Activated naive CD8-positive, alpha-beta T cell treated with anti-CD3 and anti-CD28 coated beads, Interleukin-2, amount 50 U/mL, for 16 hours (primary cell): ENCODE measurements at places on chromosomes 7 and 10.

- DNase-seq, result no peak
Measured at GRCh38 chr7:107186240-107186639, 17.4 kb downstream of the HBP1 start.

- no peak for DNase-seq
Measured at GRCh38 chr10:100749059-100749308, 3.6 kb downstream of the PAX2 start.

DNA sequence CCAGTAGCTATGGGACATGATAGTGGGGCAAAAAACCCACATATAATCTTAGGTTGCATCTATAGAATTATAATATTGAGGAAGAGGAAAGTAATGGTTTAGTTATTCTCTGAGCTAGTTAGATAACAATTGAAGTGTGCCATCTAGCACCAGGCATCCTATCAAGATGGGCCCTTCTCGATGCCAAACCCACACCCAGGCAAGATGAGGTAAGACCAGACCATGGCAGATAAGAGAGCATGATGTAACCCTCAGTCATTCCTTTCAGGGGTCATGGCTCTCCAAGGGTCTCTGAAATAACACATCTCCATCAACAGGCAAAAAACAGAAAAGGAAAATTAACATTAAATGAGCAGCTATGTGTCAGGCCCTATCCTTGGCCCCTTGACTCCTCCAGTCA is 128.7 kb downstream of the SH3PXD2A start:
- no peak for DNase-seq

GRCh38 chr10:43998021-43998809 is 349.5 kb upstream of the ZNF32 start:
- no peak for DNase-seq

DNA sequence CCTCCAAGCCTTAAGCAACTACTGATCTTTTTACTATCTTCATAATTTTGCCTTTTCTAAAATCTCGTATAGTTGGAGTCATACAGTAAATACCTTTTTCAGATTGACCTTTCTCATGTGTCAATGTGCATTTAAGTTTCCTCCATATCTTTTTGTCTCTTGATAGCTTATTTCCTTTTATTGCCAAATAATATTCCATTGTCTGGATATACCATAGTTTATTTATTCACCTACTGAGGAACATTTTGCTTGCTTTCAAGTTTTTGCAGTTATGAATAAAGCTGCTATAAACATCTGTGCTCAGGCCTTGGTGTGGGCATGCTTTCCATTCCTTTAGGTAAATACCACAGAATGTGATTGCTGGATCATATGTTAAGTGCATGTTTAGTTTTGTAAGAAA is 161.2 kb upstream of the GNAI1 start:
- DNase-seq, result no peak

DNA sequence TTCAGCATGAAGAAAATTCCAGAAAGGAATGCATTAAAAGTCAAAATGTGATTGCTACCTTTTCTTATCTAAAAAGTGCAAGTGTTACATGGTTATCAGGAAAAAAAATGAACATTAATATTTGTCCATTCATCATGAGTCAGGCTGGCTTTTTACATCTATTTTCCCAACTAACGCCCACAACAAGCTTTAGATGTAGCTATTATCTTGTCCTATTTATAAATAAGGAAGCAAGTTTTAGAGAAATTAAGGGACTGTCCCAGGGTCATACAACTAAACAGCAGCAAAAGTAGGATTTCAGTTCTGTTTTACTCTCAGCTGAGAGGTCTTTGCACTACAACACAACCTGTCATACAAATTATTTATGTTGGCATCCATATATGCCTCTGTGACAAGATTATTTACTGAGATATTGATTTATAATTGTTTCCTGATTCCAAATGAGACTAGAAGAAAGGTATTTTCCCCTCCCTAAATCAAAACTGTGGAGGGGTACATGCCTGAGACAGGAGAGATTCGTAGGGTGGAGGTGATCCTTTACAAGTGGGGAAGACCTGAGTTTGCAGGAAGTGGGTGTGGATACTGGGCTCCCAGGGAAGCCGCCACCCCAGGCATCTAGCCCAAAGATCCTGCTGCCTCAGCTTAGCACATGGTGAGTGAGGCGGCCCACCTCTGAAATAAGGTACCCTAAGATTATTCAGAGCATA is 57.2 kb upstream of the ARID5B start:
- no peak for DNase-seq

DNA sequence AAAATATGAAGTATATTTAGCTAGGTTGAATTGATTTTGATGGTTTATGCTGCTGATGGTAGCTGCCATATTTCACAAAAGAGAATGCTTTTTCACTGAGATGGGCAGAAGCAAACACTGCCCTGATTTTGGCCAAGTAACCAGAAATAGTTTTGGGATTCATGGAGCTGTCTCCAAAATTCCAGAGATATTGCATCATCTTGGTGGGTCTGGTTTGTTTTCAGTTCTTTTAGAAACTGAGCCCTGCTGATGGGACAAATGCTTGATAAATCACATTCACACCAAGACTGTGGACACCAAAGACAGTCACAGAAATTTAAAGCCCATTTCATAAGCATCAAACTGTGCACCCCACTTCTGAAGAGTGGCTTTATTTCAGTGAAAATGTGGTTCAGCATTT is 140.5 kb downstream of the BICC1 start:
- no peak for DNase-seq

DNA sequence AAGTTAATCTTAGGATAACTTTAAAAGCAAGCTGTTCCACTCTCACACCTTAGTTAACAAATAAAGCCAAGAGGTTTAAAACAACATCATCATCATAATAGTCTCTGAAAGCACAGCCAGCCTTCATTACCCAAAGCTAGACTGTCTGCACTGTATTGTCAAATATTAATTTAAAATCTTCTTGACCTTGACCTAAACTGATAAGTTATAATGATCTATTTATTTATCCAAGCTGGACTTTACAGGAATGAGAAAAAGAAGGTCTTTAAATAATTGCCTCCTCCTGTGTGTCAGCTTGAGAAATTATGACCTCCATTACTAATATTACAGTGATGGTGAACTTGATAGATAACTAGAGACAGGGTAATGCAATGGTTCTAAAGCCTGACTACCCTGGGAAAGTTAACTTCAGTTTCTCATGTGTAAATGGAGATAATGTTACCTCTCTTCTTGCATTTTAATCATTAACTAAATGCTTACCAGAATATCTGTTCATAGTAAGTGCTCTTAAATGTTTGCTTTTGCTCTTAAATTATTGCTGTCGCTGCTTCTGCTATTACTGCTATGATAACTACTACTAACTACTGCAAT is 111.0 kb downstream of the KAT6B start:
- DNase-seq, result no peak

DNA sequence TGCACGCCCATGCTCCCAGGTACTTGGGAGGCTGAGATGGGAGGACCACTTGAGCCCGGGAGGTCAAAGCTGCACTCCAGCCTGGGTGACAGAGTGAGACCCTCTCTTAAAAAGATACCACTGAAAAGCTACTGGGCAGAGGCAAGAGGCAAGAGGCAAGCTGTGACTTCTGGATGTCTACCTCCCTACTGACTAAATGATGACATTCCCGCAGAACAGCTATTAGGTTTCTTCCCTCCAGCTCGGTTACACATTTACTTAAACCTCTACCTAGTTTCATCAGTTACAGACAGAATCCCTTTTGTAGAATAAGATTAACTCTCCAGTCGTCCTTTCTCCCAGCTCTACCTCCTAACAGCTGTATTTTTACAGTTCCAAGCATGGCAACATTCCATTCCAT is 21.2 kb downstream of the RHEB start:
- no peak for DNase-seq

GRCh38 chr7:29467193-29467926 is 96.3 kb upstream of the PRR15 start:
- no peak for DNase-seq

GRCh38 chr7:39703144-39703543 is 79.8 kb downstream of the RALA start:
- no peak for DNase-seq

- no peak for DNase-seq
Measured at GRCh38 chr7:6171532-6172223, 100.7 kb downstream of the CYTH3 start.

DNA sequence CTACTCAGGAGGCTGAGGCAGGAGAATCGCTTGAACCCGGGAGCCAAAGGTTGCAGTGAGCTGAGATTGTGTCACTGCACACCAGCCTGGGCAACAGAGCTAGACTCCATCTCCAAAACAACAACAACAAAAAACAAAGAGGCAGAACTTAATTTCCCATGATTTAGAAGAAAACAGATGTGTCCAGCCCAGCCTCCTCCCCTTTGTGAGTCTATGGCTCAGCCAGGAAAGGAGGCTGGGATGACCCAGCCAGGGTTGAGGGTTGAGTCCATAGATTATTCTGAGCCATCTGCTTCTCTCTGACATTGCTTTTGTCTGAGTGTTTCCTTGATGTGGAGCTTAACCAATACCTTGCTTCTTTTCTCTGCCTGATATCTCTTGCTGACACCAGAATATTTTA is 994.1 kb downstream of the TYW1 start:
- DNase-seq, result no peak

DNA sequence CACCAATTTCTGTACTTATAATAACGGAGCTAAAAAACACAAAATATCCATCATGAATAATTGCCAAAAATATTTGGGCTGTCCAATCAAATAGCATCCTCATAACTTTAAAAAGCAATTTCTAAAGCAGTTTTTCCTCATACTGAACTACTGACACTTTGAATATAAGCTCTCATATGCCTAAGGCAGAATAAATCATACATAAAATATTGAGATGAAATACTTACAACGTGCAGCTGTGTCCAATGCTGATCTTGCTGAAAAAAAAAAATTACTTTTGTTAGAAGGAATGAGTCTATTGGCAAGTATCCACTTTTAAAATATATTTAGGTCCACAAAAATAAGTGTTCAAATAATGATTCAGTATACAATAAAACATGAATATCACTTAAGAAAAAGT is 24.2 kb downstream of the FAM3C start:
- no peak for DNase-seq

- no peak for DNase-seq
Measured at GRCh38 chr7:105519353-105519752, 2.7 kb downstream of the PUS7 start.

DNA sequence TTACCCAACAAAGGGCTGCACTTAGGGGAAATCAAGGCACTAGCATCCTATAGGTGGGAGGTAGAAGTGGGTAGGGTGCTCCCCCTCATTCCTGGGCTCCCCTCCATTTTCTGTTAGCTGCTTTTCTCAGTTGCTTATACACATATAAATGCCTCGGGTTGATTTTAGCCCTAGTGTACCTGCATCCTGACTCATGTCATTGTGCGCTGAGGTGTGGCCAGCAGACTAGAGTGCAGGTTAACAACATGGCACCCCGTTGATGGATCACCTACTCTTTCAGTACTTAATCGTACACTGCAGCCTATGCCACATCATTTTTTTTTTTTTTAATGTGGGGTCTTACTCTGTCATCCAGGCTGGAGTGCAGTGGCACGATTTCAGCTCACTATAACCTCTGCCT is 144.0 kb upstream of the ITGB1 start:
- DNase-seq, result no peak

- no peak for DNase-seq
Measured at GRCh38 chr10:6756716-6757115, 176.6 kb upstream of the PRKCQ start.

- DNase-seq, result no peak
Measured at GRCh38 chr7:135771961-135772638, 23.5 kb upstream of the FAM180A start.

DNA sequence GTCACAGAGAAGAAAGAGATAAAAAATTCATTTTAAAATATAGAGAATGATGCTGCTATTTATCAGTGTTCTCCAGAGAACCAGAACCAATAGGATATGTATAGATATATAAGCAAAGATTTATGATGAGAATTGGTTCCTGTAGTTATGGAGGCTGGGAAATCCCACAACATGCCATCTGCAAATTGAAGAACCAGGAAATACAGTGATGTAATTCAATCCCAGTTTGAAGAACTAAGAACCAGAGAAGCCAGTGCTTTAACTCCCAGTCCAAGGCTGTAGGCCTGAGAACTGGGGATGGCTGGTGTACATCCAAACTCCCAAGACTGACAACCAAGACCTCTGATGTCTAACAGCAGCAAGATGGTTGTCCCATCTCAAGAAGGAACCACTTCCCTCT is 192.9 kb upstream of the PLXDC2 start:
- DNase-seq, result no peak
